Caudate nucleus (tissue), 63 donors: ENCODE measurements at places on chromosomes 16 and 17.

GRCh38 chr16:57036315-57036714, 47.0 kb downstream of the NLRC5 start:
- no peak for DNase-seq

DNA sequence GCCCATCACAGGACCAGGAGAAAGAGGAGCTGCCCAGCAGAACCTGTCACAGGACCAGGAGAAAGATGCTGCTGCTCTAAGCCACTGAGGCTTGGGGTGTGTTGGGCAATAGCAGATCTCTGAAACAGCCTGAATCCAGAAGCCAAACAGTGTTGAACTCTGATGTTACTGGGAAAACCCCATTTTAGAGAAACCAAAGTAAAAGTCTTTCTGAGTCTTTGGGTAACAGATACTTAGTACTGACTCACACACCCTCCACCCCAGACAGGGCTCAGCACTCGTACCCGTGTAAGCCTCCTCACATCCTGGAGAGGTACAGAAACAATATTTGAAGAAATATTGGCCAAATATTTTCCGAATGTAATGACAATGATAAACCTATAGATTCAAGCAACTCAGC, 82.8 kb upstream of the GNG13 start:
- DNase-seq: no peak

- no peak for DNase-seq
These were observed 3.2 kb upstream of the SLC5A2 start for GRCh38 chr16:31479751-31480150.

- DNase-seq: no peak
These were observed 4.8 kb downstream of the TBC1D16 start for GRCh38 chr17:80030730-80031410.

GRCh38 chr16:1512774-1513173, 19.6 kb downstream of the TELO2 start:
- no peak for DNase-seq

DNA sequence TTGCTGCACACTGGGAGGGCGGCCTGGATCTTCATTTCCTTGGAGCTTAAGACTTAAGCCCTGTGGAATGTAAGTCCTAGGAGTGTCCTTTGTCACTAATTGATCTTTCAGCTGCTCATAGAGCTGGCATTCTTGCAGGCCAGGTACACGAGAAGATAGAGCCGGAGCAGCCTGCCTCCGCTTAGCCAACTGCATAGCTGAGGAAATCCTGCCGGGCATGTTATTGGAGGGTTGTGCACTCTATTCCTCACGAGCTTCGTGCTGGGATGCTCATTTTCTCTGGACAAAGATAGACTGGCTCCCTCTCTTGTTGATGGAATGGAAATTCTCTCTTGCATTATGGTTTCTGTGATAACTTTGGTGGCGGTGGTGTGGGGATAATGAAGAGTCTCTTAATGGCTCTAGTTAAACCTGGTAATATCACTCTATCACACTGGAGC, 76.9 kb downstream of the RPA1 start:
- no peak for DNase-seq

- DNase-seq: no peak
These were observed 165.6 kb downstream of the SPECC1 start for GRCh38 chr17:20174588-20175265.

GRCh38 chr16:14418795-14419225, 211.2 kb downstream of the PARN start:
- no peak for DNase-seq

DNA sequence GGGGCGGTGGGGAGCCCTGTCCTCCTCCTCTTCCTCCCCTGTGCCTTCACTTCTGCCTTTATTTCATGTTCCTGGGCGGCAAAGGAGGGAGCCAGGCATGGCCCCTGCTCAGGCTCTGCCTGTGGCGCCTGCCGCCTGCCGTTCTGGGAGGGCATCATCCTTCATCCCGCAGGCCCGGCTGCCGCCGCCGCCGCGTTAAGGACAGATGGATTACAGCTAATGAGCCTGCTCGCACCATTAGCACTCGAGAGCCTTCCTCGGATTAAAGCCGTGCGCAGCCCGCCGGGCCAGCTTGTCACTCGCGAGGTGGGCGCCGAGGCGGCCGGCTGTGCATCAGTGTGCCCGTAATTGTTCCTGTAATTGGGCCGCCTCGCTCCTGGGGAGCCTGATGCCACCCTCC, 127.7 kb upstream of the GSE1 start:
- no peak for DNase-seq

DNA sequence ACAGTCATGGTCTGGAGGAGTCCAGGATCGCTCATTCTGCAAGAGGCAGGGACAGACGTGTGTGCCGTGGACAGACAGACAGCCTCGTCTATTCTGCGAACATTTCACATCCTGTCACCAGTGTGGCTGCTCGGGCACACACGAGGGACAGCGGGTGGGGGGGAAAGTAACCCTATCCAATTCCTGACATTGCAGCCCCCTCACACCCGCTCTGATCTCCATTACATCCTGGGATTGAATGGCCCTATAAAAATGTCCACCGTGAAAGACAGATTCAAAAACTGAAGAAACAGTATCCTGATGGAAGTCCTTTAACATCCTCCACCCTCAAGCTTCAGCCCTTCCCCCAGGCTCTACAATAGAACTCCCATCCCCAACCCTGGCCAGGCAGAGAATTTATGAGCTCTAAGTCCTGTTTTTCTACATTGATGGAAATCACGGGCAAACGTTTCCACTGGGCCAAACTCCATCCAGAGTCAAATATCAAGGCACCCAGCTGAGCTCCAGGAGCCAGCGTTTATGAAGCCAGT, 39.4 kb downstream of the HS3ST3A1 start:
- no peak for DNase-seq

GRCh38 chr16:68713361-68713760, 23.7 kb upstream of the CDH1 start:
- no peak for DNase-seq

- no peak for DNase-seq
These were observed 21.2 kb upstream of the ENGASE start for GRCh38 chr17:79053251-79053925.

DNA sequence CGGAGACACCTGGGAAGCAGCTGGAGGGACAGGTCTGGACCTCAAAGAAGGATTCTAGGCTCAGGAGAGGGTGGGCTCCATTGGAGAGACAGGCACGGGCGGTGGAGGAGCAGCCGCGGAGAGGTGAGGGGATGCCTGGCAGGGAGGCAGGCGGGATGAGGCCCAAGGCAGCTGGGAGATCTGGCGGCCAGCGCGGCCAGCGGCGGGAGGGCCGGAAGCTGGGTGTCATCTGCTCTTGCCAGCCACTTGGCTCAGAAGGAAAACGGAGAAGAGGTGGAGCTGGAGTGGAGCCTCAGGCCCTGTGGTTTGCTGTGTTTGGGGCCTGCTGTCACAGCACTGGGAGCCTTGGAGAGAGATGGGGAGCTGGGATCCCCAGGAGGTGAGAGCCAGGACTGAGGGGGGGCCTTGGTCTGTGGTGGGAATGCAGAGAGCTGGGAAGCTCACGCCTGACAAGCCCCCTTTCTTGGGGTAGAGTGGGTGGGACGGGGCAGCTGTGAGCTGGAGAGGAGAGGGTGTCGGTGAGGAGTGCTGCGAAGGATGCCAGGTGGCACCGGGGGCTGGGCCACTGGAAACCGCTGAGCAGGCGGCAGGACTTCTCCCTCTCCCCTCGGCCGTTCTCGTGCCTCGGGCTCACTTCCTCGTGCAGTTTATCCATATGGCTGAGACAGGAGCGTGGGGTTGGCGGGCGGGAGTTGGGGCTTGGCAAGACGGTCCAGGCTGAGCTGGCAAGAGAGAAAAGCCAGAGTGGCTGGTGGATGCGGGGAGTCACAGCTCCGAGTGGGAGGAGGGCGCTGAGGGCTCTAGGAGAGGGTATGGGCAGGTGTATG, 8.0 kb downstream of the TBC1D24 start:
- DNase-seq: peak; percentile 52

- DNase-seq: peak; percentile 67
These were observed 565 bp downstream of the MAP3K3 start for GRCh38 chr17:63622574-63623390.

DNA sequence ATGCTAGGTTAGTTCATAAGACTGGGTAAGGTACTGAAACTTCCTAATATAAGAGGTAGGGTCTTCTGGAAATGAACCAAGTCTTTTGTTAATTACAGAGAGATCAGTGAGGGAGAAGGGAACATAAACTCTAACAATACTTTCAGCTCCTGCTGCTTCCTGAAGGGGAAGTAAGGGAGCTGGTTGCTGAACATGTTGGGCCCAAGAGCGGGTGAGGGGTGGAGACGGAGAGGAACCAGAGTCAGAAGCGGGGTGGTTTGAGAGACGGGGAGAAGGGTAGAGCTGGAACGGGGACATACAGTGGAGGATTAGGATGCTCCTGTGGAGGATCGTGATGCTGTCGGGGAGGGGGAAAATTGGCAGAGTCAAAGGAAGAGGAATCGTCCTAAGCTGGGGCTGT, 11.5 kb upstream of the ZNF747 start:
- DNase-seq: no peak

- DNase-seq: no peak
These were observed 12.4 kb downstream of the CMTR2 start for GRCh38 chr16:71276589-71277334.

DNA sequence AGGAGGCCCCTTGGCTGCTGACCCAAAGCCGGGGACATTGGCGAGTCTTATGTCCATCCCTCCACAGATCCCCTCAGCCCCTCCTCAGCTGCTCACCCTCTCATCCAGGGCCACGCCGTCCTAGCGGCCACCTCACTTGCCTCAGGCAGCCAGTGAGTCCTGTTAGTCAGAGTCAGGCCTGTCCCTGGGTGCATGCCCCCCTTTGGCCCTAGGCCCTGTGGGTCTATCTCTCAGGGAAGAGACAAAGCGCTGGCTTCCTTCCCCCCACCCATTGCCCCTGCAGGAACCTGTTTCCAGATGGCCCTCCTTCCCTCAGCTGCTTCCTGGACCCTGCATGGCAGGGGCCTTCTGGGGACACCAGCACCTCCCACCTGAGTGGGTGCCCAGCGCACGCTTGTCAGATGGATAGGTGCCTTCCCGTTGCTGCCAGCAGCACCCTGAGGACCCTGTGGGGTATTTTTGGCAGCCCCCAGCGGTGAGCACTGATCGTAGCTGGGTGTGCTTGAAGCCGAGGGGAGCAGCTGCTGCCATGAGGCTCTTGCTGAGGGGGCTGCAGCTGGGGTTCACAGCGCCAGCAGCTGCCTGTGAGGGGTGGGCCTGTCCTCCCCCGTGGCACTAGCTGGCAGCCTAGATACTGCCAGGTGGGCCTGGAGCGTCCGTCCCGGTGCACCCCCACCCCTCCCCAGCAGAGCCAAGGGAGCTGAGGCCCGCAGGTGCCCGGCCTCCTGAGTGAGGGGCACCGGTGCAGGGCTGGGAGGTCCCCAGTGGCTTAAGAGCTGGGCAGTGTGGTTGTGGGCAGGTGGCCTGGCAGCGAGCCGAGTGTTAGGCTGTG, 8.4 kb downstream of the DBNDD1 start:
- no peak for DNase-seq

DNA sequence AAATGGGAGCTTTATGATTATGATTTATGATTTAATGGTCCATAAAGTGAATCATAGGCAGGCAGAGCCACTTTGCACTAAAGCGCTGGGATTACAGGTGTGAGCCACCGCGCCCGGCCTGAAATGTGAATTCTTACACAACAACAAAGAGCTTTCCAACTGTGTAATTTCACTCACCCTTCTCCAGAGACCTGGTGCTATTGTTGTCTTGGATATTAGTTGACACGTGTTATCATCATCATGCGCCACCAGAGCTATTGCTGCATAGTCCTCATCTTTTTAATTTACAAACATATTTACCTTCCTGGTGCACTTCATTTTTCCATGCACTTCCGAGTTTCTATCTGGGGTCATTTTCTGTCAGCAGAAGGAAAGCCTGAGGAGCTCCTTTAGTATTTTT, 4.8 kb upstream of the UTS2R start:
- no peak for DNase-seq

- DNase-seq: no peak
These were observed 15.0 kb downstream of the GAA start for GRCh38 chr17:80116276-80116920.

- DNase-seq: no peak
These were observed 41.7 kb downstream of the SMPD3 start for GRCh38 chr16:68406458-68407152.

GRCh38 chr17:65055280-65055707, 1.2 kb downstream of the GNA13 start:
- DNase-seq: no peak

DNA sequence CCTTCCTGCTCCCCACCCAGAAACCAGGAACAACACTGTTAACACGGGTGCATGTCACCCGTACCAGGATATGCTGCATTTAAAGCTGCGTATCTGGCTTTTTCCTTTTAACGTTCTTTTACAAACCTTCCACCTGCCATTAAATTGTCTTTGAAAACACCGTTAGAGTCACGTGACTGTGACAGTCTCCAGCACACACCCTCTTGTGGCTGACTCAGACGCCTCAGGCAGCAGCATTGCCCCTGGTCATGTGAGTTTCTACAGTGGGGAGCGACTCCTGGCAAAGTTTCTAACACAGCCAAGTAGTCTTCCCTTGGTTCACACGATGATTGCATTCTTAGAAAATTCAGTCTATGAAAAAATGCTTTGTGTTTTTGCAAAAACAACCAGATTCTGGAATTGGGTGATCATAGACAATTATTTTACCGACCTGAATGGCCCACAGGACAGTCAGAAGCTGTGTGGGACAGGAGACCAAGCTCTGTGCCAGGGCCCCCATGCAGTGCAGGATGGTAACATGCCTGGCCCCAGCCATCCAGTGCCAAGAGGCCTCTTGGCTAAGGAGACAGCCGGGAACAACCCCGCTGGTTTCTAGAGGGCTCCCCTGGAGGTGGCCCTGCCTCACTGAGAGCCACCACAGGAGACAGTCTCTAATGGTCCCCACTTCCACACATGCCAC, 199.1 kb downstream of the KATNIP start:
- DNase-seq: peak; percentile 49

DNA sequence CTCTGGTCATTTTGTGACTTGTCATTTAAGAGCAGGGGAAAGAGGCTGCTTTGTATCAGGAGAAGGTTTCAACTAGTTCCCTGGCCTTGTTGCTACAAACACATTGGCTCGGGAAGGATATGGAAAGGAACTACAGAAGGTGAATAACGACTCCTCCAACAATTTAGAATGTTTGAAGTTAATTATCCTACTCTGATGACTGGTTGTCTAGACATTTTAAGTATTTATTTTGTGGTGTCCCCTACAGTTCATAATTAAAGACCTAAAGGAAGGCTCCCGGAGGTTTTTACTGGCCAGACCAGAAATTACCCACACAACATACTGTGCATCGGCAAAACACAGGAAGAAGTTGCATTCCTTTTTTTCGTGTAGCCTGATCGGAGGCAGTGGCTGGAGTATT, 515.8 kb upstream of the SALL1 start:
- no peak for DNase-seq

GRCh38 chr17:37359682-37360188, 16.1 kb upstream of the C17orf78 start:
- DNase-seq: no peak

GRCh38 chr17:57662644-57663308, 82.3 kb downstream of the CCDC182 start:
- peak; percentile 99 for DNase-seq
